ENCODE measurements at places on chromosomes 11 and 22.

GRCh38 chr11:128827191-128827893 is 39.8 kb downstream of the KCNJ1 start:
- DNase-seq: peak; percentile 37

GRCh38 chr11:65429068-65429681 is 6.6 kb downstream of the NEAT1 start:
- DNase-seq: peak; percentile 62

DNA sequence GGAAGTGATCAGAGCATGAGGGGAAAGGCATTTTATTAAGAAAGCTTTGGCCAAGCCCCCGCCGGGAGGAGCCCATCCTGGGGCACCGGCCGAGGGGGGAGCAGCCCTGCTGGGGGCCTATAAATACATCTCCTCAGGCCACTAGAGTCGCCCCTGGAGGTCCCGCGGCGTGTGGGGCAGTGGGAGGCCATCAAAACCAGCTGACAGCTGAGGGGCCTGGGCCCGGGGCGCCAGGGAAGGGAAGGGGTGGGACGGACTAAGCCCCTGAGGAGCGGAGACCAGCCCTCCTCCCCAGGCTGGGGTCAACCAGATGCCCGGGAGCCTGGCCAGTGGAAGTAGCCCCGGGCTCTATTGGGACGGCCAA is 13.1 kb downstream of the SCARF2 start:
- DNase-seq: no peak

DNA sequence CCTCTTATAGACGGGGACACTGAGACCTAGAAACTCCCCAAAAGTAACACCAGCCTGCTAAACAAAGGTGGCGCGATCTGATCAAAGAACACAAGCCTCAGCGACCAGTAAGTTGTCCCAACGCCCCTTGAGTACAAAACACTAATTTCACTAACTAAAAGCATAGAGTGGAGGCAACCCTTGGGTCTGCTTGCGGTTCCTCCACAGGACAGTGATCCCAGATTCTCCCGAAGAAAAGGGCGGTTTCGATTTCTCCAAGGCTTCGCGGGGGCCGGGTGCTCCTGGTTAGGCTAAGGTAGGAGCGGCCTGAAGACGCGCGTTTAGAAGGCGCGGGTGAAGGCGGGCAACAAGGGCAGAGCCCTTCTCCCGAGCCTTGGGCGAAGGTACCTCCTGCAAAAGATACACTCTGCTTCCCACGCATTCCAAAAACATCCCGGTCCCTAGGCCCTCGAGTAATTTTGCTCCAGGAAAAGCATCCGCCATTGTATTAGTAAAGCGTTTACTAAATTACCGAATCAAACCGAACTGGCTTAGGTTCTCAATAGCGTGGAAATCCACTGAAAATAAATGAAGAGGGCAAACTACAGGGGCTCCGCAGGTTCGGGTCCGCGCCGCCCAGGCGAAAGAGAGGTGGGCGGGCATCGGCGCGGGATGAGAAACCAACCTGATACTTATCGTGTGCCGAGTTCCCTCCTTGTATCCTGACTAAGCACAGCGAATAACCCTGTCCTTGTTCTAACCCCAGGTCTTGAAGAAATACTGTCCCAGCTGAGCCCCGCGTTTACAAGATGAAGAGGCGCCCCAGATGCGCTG is 2.0 kb downstream of the WT1 start:
- no peak for DNase-seq

DNA sequence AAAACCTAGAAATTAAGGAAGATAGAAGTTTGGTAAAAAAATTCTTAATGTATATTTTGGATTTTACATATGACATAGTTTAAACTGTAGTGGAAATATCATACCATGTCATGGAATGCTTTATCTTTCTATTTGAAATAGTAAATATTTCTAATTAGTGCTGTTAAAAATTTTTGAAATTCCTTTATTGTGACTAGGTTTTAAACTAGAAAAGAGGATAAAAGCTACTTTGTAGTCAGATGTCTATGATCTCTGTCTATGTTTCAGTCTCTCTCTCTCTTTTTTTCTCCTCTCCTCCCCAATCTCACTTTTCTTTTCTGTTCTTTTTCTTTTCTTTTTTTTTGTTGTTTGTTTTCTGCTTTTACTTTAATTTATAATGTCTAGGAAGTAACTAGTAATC is 226.2 kb downstream of the TMEM135 start:
- DNase-seq: no peak

DNA sequence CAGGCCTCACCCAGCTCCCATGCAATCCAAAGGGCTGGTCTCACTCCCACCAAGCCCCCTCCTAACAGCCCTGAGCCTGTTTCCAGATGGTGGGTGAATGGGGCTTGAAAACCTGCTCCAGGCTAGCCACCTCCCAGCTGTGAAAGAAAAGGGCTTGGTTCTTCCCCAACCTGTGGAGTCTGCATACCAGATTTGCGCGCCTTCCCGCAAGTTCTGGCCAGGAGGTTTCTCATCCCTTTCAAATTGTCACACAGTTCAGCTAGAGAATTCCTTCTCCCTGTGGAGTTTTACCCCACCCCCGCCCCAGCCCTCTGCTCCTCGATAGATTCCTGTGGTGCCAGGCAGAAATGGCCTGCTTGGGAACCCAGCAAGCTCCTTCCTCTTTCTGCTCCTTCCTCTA is 734.6 kb upstream of the FAT3 start:
- no peak for DNase-seq

DNA sequence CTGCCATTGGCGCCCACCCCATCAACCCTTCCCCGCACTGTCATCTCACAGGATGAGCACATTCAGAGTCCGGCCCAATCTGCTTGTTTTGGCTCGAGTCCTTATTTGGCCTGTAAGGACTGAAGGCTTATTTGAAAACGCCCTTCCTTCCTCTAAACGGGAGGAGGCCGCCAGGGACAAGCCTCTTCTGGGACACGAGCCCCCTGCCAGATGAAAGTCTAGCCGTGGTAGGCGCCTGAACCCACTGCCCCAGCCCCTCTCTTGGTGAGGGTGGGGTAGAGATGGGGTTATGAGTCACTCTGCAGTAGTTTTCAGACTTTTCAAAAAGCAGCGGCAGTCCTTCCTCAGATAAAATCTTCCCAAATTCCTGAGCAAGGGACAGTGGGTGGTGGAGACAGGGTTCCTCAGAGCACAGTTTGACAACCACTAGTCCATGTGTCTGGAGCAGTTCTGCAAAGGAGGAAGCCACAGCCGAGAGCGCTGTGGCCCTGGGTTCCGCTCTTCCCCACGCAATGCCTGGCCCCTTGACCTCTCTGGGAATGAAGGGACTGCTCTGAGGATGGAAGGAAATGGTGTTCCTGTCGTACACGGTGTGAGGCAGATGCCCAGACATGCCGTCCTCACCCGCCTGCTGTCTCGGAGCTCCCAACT is 57.0 kb downstream of the MYH9 start:
- DNase-seq: peak; percentile 60

DNA sequence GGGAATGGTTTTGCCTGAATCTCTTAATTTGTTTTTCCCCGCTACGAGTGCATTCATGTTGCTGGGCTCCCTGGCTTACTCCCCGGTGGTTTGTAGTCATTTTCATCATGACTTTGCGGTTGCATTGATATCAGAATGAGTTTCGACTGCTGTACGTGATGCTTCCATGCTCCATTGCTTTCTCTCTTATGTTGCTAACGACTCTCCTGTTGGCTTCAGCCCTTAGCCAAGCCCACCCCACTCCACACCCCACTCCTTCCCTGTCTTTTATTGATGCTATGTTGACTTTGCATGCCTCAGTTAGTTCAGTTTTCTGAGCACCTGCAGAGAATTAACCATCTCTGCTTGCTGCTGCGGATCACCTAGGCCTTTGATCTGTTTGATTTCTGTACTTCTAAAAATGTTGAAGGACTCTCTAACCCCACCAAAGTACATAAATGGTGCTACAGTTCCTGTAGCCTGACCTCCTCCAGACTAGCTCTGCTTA is 65.3 kb downstream of the ARFGAP2 start:
- no peak for DNase-seq

DNA sequence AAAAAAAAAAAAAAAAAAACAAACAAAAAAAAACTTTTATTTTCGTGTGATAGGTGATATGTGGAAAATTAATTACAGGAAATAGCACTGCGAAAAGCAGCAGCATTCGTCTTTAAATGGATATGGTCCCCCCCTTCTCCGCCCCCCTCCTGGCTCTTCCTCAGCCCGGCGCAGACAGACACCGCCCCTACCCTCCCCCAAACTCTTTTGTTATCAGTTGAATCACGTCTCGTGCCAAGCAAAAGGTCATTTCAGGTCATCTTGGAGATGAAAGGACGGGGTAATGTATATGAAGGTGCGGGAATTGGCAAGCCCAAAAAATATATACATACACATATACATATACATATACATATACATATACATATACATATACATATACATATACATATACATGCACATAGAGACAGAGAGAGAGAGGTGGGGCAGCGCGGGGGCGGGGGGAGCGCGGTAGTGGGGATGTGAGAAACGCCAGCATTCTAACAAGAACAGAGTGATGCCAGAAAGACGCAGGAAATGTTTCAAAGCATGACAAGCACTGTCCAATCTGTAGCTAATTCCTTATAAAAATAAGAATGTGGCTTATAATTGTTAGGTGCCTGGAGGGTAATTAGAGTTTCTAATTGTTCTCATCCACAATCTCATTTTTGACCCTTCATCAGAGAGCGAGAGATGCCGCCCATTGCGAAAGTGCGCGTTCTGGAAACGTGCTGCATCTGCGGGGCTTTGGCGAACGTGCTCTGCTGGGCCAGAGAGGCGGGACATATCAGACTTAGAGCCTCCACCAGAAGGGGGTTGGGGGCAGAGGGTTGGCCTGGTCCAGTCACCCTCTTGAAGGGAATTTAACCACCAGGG is 214.5 kb upstream of the UBASH3B start:
- peak; percentile 10 for DNase-seq

GRCh38 chr11:66981976-66982578 is 7.0 kb downstream of the C11orf86 start:
- DNase-seq: peak; percentile 87

GRCh38 chr11:120698918-120699317 is 187.4 kb downstream of the GRIK4 start:
- DNase-seq: no peak

GRCh38 chr11:27904358-27905055 is 203.4 kb downstream of the KIF18A start:
- no peak for DNase-seq

GRCh38 chr22:20808844-20809243 is 34.9 kb downstream of the SERPIND1 start:
- DNase-seq: no peak

- no peak for DNase-seq
Observed at GRCh38 chr11:10268746-10269488, 25.1 kb downstream of the SBF2 start.

GRCh38 chr11:29272019-29272654 is 744.7 kb downstream of the KCNA4 start:
- DNase-seq: no peak

GRCh38 chr11:19607656-19608360 is 104.8 kb upstream of the NAV2 start:
- DNase-seq: no peak

- no peak for DNase-seq
Observed at GRCh38 chr11:43377389-43377788, 18.7 kb downstream of the TTC17 start.

DNA sequence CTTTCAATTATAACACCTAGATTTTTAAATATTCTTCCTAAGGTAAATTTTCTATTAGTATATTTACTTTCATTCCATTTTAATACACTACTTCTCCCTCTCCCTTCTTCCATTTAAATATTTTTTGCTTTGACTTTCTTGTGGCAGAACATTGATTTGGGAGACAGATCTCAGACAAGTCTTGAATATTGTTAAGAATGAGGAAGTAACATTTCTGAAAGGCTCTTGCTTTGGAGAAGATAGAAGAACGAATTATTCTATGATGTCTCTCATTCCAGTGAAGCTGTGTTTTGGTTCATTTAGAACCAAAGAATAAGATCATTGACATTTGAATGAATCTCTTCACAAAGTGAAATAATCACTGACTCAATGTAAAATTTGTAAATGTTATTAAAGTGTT is 2.4 kb downstream of the IPO7 start:
- peak; percentile 35 for DNase-seq

- DNase-seq: no peak
Observed at GRCh38 chr22:35664955-35665587, 16.8 kb downstream of the APOL6 start.

GRCh38 chr22:48906216-48906835 is 921.3 kb downstream of the BRD1 start:
- no peak for DNase-seq

DNA sequence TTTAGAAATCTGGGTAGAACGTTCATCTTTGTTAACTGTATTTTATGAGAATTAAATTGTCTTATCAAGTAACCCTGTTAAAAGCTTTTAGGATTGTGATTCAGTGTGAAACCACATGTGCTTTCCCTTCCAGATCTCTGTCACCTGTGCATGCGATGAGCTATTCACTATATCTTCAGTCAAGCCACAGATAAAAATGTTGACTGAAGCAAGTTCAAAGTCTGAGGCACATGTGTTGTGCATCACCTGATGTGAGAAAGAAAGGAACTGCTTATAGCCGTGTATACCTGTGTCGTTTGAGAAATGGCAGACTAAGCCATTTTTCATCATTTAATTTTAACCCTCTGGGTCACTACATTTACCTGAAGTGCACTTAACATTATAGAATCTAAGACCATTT is 1088.9 kb upstream of the TENM4 start:
- DNase-seq: no peak

DNA sequence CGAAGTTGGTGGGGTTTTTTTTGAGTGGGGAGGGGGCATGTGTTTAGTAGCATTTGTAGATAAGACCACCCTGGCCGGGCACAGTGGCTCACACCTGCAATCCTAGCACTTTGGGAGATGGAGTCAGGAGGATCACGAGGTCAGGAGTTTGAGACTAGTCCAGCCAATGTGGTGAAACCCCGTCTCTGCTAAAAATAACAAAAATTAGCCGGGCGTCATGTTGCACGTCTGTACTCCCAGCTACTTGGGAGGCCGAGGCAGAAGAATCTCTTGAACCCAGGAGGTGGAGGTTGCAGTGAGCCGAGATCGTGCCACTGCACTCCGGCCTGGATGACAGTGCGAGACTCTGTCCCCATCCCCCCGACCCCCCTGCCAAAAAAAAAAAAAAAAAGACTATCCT is 34.6 kb downstream of the CECR2 start:
- no peak for DNase-seq

DNA sequence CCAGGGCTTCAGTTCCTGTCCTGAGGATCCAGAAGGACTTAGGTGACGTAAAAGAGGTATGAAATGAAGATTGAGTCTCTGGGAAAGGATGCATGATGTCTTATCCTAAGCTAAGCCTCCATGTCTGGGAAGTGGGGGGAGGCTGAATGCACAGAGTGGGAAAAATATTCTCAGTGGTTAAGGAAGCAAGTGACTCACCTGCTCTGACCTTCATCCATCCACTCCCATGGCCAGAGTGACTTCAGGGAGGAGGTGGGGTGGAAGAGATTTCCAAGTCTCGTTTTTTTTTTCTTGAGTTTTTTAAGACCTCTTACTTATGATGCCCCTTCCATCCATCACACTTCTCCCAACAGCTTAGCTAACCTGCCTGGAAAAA is 32.5 kb upstream of the POLD3 start:
- DNase-seq: no peak

GRCh38 chr11:30814737-30815136 is 228.6 kb upstream of the MPPED2 start:
- DNase-seq: no peak

Measured in suppressor macrophage treated with lipopolysaccharide for 1 hour (primary cell).